ENCODE measurements at places on chromosomes 1 and 21.

DNA sequence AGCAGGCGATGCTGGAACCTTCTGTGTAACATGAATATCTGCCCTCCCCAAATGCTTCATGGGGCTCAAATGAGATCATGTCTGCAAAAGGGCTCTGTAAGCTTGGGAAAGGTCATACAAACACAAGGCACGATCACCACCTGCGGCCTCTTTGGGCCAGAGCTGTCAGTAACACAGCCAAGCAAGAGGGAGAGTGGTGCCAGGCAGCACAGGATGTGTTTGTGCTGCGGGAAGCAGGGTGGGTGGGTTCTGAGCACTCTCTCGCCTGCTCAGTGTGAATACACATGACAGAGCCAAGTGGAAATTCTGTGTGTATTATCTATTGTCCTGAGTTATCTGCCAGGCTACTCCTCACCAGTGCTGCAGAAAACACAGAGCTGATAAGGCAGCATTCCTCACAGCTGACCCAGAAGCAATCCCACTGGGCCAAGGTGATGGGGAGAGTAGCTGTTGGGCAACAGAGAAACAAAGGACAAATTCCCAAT, 101.2 kb downstream of the LAMC2 start:
- DNase-seq, result peak; percentile 92

DNA sequence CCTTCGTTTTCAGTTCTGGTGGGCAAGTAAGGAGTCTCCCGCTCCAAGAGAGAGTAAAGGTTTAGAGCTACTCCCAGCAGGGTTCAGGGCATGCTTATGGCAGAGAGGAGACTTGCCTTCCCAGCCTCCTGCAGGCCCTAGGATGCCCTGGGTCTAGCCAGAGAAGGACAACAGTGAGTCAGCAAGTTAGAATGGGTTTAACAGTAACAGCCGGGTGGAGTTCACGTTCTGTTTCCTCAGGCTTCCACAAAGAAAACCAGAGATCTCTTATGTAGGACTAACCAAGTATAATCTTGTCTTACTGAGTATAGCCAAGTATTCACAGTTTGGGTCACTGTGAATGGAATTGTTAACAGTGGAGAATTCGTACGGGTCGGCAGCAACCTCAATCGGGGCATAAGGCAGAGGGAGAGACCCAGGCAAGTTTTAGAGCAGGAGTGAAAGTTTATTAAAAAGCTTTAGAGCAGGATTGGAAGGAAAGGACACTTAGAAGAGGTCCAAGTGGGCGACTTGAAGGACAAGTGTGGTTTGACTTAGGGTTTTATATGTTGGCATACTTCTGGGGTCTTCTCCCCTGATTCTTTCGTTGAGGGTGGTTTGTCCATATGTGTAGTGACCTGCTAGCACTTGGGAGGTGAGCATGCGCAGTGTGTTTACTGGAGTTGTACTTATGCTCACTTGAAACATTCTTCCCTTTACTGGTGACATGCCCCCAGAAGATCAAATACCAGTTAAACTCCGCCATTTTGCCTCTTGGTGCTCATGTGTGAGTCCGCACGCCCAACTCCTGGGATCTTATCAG, 4.5 kb downstream of the OVAAL start:
- peak; percentile 55 for DNase-seq

- DNase-seq, result no peak
Observed at GRCh38 chr1:19054216-19054615, 97.7 kb upstream of the IFFO2 start.

DNA sequence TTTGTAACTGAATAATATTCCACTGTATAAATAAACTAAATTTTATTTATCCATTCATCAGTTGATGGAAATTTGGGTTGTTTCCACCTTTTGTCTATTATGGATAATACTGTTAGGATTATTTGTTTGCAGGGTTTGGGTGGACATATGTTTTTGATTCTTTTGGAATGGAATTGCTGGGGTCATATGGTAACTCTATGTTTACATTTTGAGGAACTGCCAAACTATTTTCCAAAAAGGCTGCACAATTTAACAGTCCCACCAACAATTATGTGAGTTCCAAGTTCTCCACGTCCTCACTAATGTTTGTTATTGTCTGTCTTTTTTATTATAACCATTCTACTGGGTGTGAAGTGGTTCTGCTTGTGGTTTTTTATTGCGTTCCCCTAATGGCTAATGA, 4.3 kb upstream of the SERBP1 start:
- DNase-seq, result no peak

DNA sequence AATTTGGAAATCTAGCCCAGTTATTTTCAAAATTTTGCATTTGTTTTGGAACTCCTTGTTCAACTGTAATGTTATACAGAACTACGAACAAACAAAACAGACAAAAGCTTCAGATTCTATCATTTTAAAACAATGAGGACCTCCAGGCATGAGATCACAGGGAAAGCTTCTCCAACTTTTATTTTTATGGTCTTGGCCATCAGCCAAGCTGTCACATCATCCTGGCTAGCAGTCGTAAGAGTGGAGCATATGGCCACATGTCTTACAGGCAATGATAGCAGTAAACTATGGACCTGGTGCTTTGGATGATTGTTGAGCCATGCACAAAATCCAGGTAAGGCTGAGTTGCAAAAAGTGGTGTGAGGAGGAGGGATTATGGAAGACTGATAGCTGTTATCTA, 299.6 kb downstream of the LMX1A start:
- no peak for DNase-seq
